ENCODE measurements at places on chromosomes 16 and 17. TPM values are rescaled to one million over a fixed set of nuclear protein-coding genes. Genes with fewer than 3 reads are reported as not detected.

GRCh38 chr17:41004397-41004796, 4.5 kb downstream of the KRTAP3-1 start:
- no peak overlapping the region for H3K4me3 ChIP-seq
- H3K36me3 ChIP-seq, result no peaks in the 10 kb centered on the region
- peaks cover 30% of the 10 kb centered on the region for H3K27me3 ChIP-seq
- no peak overlapping the region for H3K27ac ChIP-seq
- no peaks in the 10 kb centered on the region for H3K4me1 ChIP-seq

DNA sequence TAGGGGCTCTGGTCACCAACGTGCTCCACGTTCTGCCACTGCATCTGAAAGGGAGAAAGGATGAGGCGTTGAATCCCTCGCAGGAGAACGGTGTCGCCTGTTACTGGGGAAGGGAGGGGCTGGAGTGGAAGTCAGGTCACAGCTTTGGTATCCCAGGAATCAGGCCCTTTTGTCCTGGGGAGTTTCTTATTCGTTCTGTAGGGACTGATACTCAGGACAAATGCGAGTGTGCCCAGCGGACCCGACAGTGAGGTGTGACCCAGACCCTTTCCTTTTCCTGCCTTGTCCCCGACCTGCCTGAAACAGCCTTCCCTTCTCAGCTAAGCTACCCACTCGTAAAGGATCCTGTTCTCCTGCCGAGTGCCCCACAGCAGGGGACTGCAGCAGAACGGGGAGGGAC, 177.5 kb downstream of the VPS53 start:
- no peak overlapping the region for H3K4me3 ChIP-seq
- H3K36me3 ChIP-seq, result peaks cover 52% of the 10 kb centered on the region
- peak overlapping the region; percentile 59 for H3K27ac ChIP-seq
- DNase-seq, result no peak

DNA sequence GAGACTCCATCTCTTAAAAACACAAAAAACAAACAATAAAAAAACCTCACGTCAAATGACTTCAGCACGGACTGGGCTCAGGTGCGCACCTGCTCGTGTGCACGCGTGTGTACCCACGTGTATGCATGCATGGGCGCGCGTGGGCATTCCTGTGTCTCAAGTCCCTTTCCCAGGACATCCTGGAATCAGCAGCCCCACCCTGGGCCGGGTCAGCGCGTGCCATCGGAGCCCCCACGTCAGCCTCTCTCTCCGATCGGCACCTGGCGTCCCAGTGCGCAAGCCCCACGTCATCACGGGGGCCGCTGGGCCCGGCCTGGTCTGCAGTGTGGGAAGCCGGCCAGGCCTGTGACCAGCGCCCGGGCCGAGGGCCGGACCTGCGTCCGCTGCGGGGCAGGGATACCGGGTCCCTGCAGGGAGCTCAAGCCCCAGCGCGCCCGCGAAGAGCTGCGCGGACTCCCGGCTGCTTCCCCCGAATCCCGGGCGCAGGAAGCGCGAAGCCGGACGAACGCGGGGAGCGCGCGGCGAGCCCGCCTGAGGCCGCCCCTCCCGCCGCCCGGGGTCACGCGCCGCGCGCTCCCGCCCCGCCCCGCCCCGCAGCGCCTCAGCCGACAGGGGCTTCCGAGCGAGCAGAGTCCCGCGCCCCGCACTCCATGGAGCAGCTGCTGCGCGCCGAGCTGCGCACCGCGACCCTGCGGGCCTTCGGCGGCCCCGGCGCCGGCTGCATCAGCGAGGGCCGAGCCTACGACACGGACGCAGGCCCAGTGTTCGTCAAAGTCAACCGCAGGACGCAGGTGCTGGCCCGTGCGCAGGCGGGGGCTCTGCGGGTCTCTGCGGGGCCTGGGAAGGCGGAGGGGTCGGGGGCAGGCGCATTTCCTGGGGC, at the start of gene FN3K:
TSS of gene FN3K (plus strand) at position 629 of the 880 bp plus-strand sequence. CDS start at position 651, 22 bp downstream.
- peaks cover 46% of the 10 kb centered on the region for H3K4me1 ChIP-seq
- H3K27me3 ChIP-seq, result no peaks in the 10 kb centered on the region
- H3K36me3 ChIP-seq, result peaks cover 27% of the 10 kb centered on the region
- DNase-seq, result peak; percentile 73
- peak within 1 kb of the TSS; percentile 93 for H3K27ac ChIP-seq

DNA sequence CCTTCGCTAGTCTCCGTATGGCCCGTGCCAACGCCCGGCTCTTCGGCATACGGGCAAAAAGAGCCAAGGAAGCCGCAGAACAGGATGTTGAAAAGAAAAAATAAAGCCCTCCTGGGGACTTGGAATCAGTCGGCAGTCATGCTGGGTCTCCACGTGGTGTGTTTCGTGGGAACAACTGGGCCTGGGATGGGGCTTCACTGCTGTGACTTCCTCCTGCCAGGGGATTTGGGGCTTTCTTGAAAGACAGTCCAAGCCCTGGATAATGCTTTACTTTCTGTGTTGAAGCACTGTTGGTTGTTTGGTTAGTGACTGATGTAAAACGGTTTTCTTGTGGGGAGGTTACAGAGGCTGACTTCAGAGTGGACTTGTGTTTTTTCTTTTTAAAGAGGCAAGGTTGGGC, 2.5 kb downstream of the RPL13 start:
- no peak overlapping the region for H3K27ac ChIP-seq
- H3K27me3 ChIP-seq, result peaks cover 2% of the 10 kb centered on the region

- peaks cover 46% of the 10 kb centered on the region for H3K4me1 ChIP-seq
- peaks cover 43% of the 10 kb centered on the region for H3K36me3 ChIP-seq
- DNase-seq, result peak; percentile 18
- H3K4me3 ChIP-seq, result peak overlapping the region; percentile 75
- H3K27ac ChIP-seq, result peak overlapping the region; percentile 17
Observed at GRCh38 chr16:30761427-30761927, 385 bp downstream of the CFAP119 start.

- peaks cover 25% of the 10 kb centered on the region for H3K4me1 ChIP-seq
- no peaks in the 10 kb centered on the region for H3K27me3 ChIP-seq
- peaks cover 22% of the 10 kb centered on the region for H3K36me3 ChIP-seq
- no peak for DNase-seq
- H3K27ac ChIP-seq, result no peak overlapping the region
Observed at GRCh38 chr16:5030251-5030870, 3.4 kb downstream of the NAGPA start.

DNA sequence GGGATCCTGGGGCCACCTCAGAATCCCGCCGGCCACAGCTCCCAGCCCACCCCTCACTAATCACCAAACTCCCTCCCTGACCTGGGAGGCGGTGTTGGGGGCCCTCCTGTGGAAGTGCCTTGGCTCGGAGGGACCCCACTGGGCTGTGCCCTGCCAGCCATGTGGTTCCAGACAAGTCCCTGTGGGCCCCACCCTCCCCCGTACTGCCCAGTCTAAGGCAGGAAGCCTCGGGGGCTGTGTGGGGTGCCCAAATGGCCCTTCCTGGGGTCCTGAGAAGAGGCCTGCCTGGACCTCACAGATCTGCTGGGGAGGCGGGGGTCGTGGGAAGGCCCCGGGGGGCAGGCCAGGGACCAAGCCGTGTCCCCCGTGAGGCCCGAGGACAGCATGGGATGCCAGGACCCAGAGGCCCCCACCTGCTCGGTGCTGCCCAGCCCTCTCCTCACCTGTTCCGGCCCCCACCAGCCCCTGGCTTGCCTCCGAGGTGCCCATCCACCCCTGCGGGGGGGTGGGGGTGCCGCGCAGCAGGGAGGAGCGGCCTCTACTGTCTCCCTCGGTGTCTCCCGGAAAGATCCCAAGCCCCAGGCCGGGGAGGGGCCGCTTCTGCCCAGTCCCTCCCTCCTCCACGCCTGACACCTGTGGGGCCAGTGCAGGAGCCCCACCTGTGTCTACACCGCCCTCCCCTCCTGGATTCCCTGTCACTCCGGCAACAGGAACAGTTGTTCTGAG, 9.3 kb upstream of the KREMEN2 start:
- no peak overlapping the region for H3K4me3 ChIP-seq
- H3K27me3 ChIP-seq, result peaks cover 59% of the 10 kb centered on the region

DNA sequence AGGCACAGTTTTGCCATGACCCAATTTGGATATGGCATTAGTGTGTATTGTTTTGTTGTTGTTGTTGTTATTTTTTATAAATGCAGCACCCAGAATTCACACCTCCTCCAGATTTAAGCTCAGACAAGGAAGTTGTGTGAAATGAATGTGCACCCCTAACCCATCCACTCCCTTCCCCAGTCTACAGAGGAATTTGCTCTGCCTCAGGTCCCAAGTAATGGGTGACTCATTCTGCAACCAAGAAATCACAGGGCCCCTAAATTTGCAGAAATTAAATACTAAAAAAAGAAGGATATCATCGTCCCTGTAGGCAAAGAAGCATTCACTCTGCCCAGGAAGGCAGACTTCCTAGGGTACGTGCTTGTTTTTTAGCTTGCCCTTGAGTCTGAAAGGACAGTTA, 62.3 kb downstream of the CLEC16A start:
- H3K4me1 ChIP-seq, result peaks cover 16% of the 10 kb centered on the region
- H3K27ac ChIP-seq, result no peak overlapping the region
- H3K36me3 ChIP-seq, result peaks cover 30% of the 10 kb centered on the region
- no peaks in the 10 kb centered on the region for H3K27me3 ChIP-seq
- no peak overlapping the region for H3K4me3 ChIP-seq

DNA sequence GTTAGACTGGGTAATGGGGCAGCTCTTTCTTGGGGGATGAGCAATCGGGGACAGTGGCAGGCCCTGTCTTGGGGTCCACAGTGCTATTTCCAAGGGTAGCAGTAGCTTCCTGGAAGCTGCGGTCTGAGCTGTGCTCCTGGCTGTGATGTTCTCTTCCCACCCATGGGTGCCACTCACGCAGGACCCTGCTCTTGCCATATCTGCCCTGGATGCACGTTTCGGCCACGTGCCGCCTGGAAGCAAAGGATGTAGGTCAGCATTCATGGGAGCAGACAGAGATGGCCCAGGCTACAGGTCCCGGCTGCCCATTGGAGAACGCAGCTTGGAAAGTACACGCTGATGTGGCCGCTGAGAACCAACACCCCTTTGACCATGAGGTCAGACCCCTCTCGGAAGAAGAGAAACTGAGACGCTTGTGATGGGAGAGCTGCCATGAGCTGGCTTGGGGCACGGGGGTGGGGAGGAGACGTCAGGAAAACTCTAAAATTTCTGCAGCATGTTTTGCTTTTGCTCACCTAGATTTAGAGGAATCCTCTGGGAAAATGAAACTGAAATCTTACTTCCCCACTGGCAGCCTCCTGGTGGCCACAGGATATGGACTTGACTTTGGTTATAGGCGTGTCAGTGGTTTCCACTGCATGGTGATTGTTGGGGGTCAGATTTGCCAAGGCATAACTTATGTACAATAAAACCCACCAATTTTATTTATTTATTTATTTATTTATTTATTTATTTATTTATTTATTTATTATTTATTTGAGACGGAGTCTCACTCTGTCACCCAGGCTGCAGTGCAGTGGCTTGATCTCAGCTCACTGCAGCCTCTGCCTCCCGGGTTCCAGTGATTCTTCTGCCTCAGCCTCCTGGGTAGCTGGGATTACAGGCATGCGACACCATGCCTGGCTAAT, 36.2 kb upstream of the IRF8 start:
- no peak for DNase-seq
- no peaks in the 10 kb centered on the region for H3K4me1 ChIP-seq
- no peaks in the 10 kb centered on the region for H3K36me3 ChIP-seq
- H3K4me3 ChIP-seq, result no peak overlapping the region
- H3K27me3 ChIP-seq, result peaks cover 42% of the 10 kb centered on the region

The MRPS34 gene
- 78.0 TPM for total RNA-seq

The CCDC144A gene
- total RNA-seq, result 2.8 TPM

The CEP295NL gene
- total RNA-seq, result 0.55 TPM

The ACSM2A gene
- total RNA-seq, result not detected

The GSE1 gene
- 34.2 TPM for total RNA-seq

The OTOP3 gene
- not detected for total RNA-seq

The RSKR gene
- total RNA-seq, result 6.7 TPM
